ENCODE measurements at places on chromosomes 6 and 20.

DNA sequence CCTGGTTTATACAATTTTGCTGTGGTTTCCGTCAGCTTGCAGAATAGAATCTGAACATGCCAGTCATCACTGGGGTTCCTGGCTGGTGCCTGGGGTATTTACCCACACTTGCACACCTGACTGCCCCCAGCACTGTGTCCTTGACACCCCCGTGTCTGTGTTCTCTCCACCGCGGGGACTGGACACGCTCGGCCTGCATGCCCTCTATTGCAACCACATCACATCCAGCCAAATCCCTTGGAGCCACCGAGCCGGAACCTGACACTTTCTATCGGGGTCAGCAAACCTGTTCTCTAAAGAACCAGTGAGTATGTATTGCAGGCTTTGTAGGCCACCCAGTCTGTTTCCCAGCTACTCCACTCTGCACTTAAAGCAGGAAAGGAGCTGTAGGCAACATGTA lies 527.5 kb downstream of the PRKN start:
- no peak for DNase-seq

DNA sequence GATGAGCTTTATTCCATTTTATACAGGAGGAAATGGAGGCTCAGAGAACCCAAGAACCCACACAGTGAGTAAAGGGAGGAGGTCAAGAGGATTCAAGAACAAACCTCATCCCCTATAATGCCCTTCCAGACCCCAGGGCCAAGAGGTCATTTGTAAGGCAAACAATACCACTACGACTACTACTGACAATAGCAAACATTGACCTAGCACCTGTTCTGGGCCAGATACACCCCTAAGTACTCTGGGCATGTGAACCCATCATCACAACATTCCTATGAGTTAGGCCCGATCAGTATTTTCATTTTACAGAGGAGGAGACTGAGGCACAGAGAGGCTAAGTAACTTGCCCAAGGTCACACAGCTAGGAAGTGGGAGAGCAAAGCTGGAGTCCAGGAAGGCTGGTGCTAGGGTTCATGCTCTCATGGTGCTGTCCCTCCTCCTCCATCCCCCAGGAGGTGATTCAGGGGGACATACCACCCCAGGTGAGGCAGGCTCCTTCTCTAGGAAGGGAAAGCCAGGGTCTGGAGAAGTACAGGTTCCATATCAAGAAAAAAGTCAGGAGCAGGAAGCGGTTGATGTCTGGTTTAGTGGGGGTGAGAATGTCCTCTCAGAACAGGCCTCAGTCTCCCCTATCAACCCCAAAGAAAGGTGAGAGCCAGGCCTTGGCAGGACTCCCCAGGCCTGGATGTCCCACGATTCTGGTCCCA lies 13.7 kb downstream of the SLC13A3 start:
- no peak for DNase-seq

GRCh38 chr6:137013031-137013430 lies 31.7 kb downstream of the IL20RA start:
- DNase-seq: no peak

- DNase-seq: no peak
Observed at GRCh38 chr20:49572857-49573256, 4.9 kb upstream of the PTGIS start.

- no peak for DNase-seq
Observed at GRCh38 chr6:99282479-99283062, 66.9 kb downstream of the FAXC start.

GRCh38 chr6:100194535-100194934 lies 200.5 kb upstream of the MCHR2 start:
- no peak for DNase-seq

- no peak for DNase-seq
Observed at GRCh38 chr6:116385459-116385802, 14.7 kb downstream of the DSE start.

- no peak for DNase-seq
Observed at GRCh38 chr6:121755485-121755884, 320.0 kb downstream of the GJA1 start.

DNA sequence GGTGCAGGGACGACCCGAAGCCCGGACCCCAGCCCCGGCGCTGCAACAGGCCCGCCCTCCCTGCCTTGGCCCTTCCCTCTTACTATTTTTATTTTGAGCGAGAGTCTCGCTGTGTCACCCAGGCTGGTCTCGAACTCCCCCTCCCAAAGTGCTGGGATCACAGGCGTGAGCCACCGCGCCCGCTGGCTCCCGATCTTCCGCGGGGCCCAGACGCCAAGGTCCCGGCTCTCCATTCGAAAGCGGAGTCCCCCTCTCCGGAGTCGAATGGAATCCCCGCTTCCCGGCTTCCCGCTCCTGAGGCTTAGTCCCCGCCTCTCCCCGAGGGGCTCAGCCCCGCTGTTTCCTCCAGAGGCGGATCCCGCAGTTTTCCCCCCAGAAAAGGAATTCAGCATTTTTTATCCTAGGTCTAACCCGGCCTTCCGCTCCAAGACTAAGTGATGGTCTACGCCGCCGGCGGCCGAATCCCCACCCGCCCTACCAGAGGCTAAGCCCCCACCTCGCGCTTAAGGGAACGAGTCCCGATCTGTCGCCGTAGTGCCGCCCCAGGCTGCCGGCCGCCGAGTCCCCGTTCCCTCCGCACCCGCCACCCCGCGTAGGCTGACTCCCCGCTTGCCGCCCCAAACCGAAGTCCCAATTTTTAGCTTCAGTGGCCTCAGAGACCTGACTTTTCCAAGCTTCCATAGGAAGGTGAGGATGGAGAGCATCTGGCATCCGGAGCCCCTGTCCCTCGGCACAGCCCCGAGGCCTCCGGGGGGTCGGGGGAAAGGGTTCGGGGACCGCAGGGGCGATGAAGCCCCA lies 11.5 kb upstream of the TMC2 start:
- DNase-seq: no peak

DNA sequence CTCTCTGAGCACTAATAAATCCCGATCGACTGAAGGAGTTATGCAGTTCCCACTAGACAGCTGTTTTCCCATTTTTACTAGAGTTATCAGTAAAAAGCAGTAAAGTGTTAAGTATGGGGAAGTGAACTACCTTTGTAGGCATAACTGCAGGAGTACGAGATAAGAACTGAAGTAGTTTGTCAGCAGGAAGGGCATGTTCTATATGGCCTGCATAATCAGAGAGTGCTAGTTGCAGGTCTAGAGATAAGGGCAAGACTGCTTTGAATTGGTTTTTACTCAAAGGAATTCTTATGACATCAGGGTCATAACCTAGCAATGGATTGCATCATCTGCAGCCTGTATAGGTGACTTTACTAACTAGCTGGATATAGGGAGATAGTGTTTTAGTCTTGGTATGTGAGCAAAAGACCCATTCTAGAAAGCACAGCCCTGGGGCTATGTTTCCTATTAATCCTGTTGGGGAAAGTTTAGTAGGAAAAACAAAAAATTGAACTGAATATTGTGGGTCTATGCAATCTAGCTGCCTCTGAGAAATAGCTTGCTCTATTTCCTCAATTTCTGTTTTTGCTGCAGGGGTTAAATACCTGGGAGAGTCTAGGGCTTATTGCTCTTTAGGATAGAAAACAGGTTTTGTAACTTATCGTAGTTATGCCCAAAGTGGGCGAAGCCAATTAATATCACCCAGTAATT lies 22.6 kb upstream of the CRISP1 start:
- no peak for DNase-seq

GRCh38 chr6:12007473-12007872 lies 4.6 kb upstream of the HIVEP1 start:
- no peak for DNase-seq

DNA sequence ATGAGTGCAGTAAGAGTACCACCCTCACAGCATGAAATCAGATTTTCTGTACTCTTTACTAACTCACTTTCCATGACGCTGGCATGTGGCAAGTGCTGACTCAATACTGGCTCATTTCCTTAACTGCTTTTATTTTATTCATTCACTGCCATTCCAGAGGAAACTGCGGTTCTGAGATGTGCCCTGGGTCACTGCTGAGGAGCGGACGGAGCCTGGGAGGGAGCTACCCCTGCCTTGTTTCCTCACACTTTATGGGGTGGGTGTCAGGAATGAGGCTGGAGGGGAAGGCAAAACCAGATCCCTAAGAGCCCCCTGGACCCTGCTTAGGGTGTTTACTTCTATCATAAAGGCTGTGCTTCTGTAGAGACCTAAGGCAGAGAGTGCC lies 14.4 kb downstream of the NT5E start:
- no peak for DNase-seq

- no peak for DNase-seq
Observed at GRCh38 chr6:34243131-34243771, 5.6 kb downstream of the SMIM29 start.

- no peak for DNase-seq
Observed at GRCh38 chr6:154268486-154268885, 88.1 kb downstream of the IPCEF1 start.

GRCh38 chr20:39429726-39430125 lies 467.6 kb downstream of the DHX35 start:
- no peak for DNase-seq

DNA sequence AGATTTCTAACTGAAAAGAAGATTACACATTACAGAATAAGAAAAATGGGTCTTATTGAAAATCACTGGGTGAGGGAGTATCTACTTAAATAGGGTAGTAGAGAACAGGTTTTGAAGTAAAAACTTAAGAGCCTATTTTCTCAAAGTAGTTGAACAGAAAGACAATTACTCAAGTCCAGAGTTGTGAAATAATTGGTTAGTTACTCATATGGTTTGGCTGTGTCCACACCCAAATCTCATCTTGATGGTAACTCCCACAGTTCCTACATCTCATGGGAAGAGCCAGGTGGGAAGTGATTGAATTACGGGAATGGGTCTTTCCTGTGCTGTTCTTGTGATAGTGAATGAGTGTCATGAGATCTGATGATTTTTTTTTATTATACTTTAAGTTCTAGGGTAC lies 1035.3 kb upstream of the GJE1 start:
- DNase-seq: no peak

- DNase-seq: no peak
Observed at GRCh38 chr6:7334685-7335084, 21.7 kb upstream of the SSR1 start.

DNA sequence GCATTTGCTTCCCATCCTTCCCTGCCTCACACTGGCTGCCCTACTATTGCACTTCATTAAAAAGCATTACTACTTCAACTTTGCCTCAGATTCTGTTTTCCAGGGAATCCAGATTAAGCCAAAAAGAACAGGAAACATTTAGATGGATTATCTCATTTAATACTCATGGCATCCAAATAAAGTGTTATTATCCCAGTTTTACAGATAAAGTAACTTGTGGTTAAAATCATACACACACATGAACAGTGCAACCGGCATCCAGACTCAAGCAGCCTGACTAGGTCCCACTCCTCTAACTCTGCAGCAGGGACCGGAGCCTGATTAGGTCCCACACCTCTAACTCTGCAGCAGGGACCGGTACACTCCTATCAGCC lies 72.3 kb downstream of the GPR6 start:
- no peak for DNase-seq

DNA sequence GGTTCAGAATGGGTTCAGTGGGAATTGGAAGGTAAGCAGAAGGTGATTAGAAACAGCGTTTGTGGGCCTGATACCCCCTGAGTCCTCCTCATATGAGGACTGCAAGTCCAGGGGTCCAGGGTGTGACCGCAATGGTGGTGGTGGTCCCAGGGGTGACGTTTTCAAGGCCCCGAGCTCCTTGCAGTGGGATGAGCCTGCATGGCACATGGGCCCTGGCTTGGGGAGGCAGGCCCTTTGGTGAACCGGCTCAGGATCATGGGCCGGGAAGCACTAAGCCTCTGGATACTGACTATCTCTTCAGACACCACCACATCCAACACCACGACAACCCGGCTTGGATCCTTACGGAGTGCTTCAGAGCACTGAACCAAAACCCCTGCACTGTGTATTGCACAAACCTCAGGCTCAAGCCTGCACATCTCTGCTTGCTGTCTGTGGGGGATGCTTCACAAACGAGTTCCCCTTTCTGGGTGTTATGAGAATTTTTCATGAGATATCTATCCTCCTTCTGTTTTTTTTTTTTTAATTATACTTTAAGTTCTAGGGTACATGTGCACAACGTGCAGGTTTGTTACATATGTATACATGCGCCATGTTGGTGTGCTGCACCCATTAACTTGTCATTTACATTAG lies 67.9 kb downstream of the STK35 start:
- DNase-seq: no peak

GRCh38 chr6:14383393-14384174 lies 266.0 kb downstream of the CD83 start:
- no peak for DNase-seq

- DNase-seq: no peak
Observed at GRCh38 chr20:62129731-62130531, 7.7 kb downstream of the LSM14B start.

DNA sequence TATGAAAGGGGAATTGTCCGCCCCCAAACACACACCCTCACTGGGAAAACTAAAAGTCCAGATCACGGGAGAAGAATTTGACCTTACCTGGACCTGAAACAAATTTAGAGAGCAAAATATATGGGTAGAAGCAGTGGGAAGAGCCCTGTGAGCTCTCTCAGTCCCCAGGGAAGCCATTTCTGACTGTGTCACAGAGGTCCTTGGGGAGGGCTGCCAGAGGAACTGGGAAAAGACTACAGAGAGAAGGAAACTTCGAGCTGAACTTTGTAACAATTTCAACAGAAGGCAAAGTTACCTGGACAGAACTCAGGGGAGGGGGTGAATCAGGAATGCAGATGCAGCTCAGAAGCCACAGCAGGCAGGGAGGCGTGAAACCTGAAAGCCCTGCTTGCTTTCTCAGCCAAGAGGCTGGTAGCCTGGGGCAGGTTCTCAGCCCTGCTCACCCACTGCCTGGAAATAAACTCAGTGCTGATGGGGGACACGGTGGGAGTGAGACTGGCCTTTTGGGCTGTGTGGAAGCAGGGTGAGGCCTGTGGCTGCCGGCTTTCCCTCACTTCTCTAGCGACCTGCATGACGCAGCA lies 163.8 kb downstream of the TMEM200A start:
- DNase-seq: no peak

- no peak for DNase-seq
Observed at GRCh38 chr20:44019638-44020335, 105.1 kb downstream of the TOX2 start.

- DNase-seq: no peak
Observed at GRCh38 chr6:169101981-169102380, 151.7 kb downstream of the THBS2 start.

- DNase-seq: no peak
Observed at GRCh38 chr20:57698116-57698866, 11.5 kb downstream of the PMEPA1 start.

DNA sequence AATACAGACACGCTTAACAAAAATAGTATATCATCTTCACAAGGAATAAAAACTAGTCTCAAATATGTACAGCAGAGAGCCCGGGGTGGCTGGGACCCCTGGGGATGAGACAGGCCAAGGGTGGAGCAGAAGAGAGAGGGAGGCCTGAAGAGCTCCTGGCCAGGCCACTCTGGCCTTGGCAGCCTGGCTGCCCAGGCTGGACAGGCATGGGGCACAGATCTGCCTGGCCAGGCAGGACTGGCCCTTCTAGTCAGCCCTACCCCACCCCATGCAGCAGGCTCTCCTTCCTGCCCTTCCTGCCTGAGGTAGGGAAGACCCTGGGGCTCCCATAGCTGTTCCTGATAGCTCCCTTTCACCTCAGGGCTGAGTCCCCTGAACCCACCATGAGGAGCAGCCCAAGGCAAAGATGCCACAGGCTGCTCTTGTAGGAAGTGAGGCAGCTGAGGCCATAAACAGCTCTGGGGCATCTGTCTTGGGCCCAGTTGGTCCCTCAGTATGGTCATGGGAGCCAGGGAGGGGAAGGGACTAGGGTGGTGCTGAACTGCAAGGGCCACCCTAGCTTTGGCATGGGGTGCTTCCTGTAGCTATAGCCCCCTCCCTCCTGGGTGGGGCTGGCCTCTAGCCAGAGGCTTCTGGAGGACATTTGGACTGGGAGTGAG lies 27.1 kb downstream of the COX4I2 start:
- no peak for DNase-seq
